Activated CD4-positive, alpha-beta T cell treated with anti-CD3 and anti-CD28 coated beads for 48 hours (primary cell): ENCODE measurements at places on chromosomes 7 and 10.

DNA sequence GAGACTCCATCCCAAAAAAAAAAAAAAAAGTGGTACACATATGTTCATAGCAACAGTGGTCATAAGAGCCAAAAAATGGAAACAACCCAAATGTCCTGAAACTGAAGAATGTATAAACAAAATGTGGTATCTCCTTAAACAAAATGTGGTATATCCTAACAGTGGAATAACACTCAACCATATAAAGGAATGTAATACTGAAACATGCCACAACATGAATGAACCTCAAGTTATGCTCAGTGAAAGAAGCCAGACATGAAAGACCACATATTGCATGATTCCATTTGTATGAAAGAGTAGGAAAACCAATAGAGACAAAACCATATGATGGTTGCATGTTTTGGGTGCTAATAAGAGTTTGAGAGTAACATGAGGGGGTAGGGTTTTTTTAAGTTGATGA is 3.1 kb downstream of the GJC3 start:
- no peak for DNase-seq

- DNase-seq, result no peak
These were observed 62.8 kb downstream of the CLEC2L start for GRCh38 chr7:139586286-139586685.

- no peak for DNase-seq
These were observed 4.1 kb upstream of the TMEM243 start for GRCh38 chr7:87223666-87224065.

- no peak for DNase-seq
These were observed 172.3 kb downstream of the ADAM12 start for GRCh38 chr10:126215746-126216631.

DNA sequence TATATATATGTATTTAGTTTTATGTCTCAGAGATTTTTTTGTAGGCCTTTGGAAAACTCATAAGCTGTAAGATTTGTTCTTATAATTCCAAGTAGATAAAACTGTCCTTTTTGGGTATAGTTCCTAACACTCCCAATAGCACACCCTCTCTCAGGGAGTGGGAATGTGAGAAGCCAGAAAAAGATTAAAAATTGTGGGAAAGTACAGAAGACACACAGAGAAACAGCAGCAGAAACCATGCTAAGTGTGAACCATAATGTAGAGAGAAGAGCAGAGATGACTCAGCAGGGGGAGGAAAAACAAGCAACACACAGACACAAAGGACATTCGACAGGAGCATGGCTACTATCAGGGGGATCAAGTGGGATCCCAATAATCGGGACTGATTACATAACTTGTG is 401.6 kb downstream of the MAGI2 start:
- DNase-seq, result no peak

GRCh38 chr10:8035006-8035640 is 19.4 kb upstream of the GATA3 start:
- peak; percentile 11 for DNase-seq

GRCh38 chr10:61391281-61391680 is 61.9 kb downstream of the TMEM26 start:
- DNase-seq, result no peak

DNA sequence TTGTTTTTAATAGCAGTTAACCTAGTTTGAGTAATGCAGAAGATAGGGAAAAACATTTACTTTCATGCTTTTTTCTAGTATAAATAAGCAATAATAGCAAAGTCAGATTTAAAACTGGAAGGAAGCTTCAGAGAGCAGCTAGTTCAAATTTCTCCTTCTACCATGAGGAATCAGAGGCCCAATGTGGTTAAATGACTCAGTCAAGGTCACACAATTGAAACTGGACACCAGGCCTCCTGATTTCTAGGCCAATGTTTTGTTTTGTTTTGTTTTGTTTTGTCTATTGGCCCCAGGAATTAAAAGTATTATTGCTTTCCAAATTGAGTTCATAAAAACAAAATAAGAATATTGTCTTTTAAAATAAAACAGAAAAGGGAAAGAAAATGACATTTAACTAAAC is 122.3 kb downstream of the TRIL start:
- DNase-seq, result no peak

GRCh38 chr7:107715531-107715930 is 28.4 kb upstream of the CBLL1 start:
- DNase-seq, result no peak

- DNase-seq, result no peak
These were observed 17.5 kb upstream of the TMEM248 start for GRCh38 chr7:66903360-66904062.

DNA sequence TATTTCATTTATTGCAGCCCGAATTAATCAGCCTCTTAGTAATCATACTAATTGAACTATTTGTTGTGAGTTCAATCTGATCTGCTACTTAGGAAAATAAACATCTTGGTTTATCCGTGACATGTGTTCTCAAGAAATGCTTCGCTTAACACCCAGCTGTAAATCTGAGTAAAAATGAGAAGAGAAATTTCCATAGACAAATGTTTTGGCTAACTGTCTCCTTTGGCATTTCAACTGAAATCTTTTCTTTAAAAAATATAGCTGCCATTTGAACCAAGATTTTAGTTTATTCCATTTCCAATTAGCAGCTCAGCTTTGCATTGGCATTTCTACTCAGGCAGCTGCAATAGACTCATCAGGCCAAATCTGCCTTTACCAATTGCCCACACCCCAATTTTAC is 180.5 kb upstream of the PTER start:
- DNase-seq, result no peak

- no peak for DNase-seq
These were observed 349.0 kb downstream of the SORCS1 start for GRCh38 chr10:106815427-106816043.

GRCh38 chr7:17546592-17546991 is 248.1 kb downstream of the AHR start:
- no peak for DNase-seq

GRCh38 chr10:91907914-91908336 is 1.4 kb downstream of the FGFBP3 start:
- DNase-seq, result peak; percentile 47

DNA sequence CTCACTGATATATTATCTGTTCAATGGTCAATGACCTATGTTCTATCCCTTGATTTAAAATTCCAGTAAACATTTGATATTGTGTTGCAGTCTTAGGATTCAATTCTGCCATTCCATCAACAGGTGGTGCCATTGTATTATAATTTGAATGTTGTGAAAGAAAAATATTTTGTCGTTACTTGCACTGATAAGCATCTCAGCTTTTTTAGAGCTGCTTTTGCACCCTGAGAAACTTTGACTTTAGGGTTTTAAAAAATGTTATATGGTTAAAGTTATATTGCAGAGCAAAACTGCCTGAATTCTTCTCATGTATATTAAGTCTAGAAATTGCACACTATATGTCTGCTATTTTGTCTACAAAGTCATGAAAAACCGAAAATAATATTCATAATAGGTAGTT is 18.8 kb upstream of the MINDY3 start:
- DNase-seq, result no peak

GRCh38 chr7:26397332-26397731 is 105.7 kb downstream of the SNX10 start:
- no peak for DNase-seq

DNA sequence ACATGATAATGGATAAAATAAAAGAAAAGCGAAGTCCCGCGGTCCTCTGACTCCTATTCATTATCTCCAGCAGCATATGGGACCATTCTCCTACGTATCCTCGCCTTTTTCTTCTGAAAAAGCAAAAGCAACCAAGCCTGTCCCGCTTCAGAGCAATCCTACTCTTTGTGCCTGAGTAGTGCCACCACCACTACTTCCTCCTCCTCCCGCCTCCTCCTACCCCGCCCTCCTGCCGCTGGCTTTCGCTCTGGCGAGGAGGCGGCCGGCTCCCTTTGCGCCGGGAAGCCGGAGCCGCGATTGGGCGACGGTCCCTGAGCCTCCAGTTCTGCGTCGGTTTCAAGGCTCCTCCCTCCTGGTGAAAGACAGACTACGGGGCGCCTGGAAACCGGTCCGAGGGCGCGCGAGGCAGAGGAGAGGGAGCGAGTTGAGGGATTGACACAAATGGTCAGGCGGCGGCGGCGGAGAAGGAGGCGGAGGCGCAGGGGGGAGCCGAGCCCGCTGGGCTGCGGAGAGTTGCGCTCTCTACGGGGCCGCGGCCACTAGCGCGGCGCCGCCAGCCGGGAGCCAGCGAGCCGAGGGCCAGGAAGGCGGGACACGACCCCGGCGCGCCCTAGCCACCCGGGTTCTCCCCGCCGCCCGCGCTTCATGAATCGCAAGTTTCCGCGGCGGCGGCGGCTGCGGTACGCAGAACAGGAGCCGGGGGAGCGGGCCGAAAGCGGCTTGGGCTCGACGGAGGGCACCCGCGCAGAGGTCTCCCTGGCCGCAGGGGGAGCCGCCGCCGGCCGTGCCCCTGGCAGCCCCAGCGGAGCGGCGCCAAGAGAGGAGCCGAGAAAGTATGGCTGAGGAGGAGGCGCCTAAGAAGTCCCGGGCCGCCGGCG is at the start of gene FZD1:
TSS of gene FZD1 (plus strand) at position 388 of the 878 bp plus-strand sequence. CDS start at position 836, 448 bp downstream.
- DNase-seq, result peak; percentile 87

GRCh38 chr10:7272008-7272407 is 138.8 kb downstream of the SFMBT2 start:
- no peak for DNase-seq

DNA sequence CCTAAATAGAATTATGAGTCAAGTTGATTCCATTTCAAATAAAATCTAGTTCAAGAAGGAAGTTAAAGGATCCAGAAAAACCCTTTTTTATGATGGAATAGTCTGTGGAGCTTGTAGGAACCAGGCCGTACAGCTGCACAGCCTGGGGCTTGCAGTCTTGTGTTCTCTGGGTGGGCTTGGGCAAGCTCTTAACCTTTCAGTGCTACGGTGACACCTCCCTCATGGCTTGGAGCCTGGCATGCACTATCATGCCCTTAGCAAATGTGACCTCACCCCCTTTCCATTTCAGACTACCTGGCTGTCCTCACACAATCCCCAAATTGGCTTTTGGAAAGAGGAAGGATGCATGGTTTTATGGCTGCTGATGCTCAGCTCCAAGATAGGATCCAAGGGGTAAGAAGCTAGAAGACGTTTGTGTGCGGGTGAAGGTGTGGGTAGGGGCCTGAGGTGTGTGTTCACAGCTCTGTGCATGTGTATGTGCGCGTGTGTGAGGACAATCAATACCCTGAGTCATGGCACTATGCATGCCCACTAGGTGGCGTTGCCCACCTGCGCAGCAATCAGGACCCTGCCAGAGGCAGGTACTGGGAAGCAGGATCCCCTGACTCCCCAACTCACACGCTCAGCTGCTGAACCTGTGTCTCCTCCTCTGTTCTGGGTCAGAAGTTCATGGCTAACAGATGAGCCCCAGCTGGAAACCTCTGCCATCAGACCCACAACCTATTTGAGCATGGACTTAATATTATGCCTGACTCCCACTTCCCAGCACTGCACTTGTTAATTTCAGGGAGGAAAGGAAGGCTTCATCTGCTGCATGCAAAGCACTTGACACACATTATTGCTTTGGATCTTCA is 113.4 kb downstream of the PTPN20 start:
- peak; percentile 81 for DNase-seq

GRCh38 chr7:66377045-66377444 is 171.9 kb downstream of the TPST1 start:
- no peak for DNase-seq

DNA sequence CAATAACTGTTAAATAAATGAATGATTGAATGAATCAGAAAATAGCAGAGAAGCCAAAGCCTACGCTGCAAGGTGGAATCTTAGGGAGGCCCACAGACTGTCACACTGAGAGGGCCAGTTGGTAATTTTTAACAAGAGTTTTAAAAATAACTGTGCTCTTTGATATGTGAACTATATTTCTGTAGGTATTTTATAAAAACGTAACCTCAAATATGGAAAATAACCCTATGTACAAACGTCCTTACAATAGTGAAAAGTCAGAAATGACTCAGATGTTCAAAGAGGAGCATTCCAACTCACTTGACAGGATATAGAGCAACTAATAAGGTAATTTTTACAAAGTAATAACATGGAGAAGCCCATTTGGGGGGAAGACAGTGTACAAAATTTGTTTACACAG is 18.9 kb upstream of the TMEM273 start:
- DNase-seq, result no peak

DNA sequence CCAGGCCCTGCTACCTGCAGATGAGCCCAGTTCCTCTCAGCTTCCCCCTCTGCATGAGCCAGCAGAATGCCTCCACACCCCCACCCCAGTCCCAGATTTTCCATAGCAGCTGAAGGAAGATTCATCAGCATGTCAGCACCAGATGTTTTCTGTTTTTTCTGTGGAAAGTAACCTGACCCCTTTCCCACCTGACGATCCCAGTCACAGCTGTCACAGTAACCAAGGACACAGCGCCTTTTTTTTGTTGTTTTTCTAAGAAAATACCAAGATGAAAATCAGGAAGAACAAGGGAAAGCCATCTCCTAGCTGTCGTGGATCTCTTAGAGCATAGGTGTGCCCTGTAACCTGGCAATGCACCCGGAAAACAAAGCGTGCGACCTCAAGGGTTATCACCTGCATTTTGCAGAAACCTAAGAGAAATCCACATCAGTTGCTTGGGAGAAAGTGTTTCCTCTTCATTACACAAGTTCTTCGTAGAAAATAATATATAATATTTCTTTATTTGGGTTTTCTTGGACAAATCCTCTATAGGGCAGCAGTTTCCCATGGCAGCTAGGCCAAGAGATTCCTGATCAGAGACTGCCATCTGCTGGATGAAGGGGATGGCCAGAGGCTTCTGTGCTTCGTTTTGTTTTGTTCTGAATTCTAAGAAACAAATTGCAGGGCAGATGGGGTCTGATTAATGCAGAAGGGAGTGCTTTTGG is 401.9 kb downstream of the TNS3 start:
- peak; percentile 7 for DNase-seq

- DNase-seq, result no peak
These were observed 301.5 kb upstream of the CACNA2D1 start for GRCh38 chr7:82745117-82745516.

GRCh38 chr10:49212076-49212475 is 23.9 kb upstream of the TMEM273 start:
- no peak for DNase-seq

DNA sequence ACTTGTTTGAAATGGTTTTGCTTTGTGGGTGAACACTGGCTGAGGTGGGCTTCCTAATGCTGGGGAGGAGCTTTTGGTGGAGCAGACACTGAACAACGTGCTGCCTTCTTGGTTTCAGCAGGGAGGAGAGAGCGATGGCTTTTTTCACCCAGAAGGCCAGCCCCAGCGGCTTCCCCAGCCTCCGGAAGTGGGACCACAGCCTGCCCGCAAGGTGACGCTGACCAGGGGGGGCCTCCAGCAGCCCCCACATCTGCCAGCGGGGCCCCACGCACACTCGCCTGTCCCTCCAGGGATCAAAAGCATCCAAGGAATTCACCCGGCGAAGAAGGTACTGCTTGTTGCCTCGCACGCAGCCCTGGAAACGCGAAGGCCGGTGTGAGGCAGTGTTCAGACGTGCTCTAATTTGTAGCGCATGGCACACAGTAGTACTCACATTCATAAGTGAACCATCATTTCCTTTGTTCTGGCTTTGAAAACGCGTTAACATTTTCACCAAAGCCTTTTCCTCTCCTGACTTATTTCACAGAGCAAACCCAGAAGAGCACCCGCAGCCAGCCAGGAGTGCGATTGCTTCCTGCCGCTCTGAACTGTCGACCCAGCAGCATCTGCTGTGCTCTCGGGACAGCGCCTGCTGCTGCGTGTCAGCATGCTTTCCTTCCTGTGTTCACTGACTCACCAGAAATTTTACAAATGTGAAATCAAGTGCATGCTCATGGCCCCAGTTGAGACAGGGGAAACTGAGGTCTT is 48.4 kb downstream of the SHH start:
- DNase-seq, result peak; percentile 72

- DNase-seq, result no peak
These were observed 690.4 kb upstream of the IGFBP3 start for GRCh38 chr7:46611508-46611907.
